ENCODE measurements at places on chromosomes 1 and 21.

DNA sequence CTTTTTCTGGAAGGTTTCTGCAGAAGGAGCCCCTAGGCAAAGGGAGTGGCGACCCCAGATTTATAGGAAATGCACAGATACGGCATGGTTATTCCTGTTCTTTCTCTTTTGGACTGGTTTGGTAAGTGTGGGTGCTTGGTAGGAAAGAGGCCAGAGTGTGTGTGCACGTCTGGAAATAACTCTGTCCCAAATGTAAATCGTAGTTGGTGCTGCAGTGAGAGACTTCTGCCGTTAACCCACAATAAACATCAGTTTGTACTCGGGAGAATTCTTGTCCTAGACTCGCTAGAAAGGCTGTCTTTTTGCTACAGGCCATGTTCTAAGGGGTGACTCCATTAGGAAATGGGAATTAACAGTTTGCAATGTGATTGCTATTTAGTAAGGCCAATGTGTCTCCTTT is 779 bp downstream of the SLC44A3 start:
- no peak for DNase-seq

DNA sequence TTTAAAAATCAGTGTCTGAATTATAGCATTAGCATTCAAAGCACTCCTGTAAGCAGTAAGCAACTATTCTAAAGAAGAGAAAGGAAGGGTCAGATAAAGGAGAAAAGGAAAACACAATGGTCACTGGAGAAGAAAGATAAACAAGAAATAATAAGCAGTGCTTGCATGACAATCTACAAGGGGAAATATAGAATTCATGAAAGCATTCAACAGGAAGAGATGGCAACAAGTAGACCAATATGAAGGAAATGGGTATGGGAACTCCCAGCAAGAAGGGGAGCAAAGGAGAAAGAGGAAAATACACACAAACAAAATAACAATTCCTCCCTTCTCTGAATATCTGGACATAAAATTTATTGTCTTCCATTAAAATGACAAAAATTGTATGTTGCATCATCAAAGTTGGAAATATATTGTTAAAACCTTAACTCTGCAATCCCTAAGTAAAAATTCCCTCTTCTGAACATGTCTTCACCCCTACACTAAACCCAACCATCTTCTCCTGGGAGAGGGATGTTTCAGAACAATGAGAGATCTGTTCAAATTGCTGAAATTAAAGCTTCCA is 206.3 kb upstream of the SAMSN1 start:
- no peak for DNase-seq

GRCh38 chr1:200694738-200695137 is 25.0 kb upstream of the DDX59 start:
- DNase-seq = no peak

- DNase-seq = no peak
Observed at GRCh38 chr21:45555251-45555556, 13.0 kb upstream of the SLC19A1 start.

- no peak for DNase-seq
Observed at GRCh38 chr21:44650973-44651675, 3.3 kb downstream of the KRTAP12-4 start.

- no peak for DNase-seq
Observed at GRCh38 chr1:232667094-232667777, 37.3 kb upstream of the SIPA1L2 start.

GRCh38 chr1:211548321-211549091 is 30.5 kb downstream of the SLC30A1 start:
- no peak for DNase-seq

DNA sequence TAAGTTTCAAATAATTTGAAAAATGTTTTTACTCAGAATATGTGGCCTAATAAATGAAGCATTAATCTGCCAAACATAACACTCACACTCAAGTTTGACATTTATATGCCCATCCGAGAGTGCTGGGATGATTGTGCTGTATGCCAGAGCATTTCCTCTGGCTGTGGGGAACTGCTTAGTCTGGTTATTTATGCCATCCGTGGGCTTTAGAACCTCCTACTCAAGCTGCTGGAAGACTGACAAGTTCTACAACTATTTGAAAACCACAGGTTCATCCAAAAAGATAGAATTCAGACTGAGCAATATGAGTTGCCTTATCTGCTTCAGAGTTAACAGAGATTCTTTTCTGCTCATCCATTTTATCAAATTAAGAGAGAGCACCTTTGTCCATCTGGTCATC is 25.9 kb downstream of the PCNX2 start:
- no peak for DNase-seq

DNA sequence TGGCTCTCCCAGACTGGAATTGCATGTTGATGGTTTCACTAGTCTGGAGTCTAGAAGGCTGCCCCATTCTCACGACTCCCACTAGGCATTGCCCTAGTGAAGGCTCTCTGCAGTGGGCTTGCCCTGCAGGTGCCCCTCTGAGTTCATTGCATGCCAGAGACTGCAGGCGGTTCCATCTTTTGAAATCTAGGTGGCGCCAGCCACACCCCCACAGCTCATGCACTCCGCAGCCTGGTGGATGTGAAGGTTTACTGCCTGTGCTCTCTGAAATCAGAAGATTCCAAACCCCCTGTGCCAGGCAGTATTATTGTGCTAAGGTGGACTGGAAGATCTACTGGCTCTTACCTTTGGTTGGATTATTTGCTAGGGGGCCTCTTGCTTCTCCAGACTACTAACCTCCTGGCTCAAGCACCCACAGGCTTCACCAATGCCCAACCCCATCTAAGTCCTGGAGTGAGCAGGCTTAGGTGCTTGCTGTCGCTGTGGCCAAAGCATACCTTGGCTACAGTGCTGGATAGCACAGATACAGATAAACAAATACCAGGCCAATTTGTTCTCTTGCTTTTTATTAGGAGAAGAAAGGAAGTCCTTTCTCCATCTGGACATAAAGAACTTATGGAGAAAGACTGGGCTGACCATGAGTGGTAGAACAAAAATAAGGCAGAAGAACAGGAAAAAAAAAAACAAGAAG is 83.5 kb upstream of the SIM2 start:
- no peak for DNase-seq

DNA sequence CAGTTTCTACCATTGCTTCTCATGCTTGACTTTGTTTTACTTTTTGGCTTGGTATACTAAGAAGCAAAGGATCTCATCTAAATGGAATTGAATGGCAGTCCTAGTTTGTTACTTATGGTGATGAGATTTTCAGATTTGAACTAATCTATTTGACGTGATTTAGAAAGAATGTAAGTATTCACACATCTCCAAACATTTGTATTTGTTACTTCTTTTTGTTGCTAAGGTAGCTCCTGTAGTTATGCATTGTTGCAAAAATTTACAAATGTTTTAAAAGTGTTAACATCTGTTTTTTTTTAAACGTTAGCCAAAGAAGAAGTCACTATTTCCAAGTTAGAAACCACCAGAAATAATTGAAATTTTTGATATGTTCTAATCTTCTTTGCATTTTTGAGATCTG is 222.5 kb downstream of the RPS6KC1 start:
- no peak for DNase-seq

DNA sequence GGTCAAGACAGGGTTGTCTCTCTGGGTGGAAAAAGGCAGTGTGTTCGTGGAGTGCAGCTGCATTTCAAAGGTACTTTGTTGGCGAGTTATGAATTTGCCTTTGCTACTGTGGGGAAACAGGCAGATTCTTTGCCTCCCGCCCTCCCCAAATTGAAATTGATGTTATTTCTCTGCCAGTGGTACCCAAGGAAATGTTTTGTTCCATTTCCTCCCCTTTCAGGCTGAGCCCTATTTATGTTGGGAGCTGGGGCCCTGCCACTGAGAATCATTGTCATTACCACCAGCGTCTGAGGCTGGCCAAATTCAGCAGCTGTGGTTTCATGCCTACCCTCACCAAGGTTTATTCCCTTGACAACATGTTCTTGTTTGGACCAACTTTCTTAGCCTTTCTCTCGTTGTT is 48.5 kb upstream of the OLIG2 start:
- no peak for DNase-seq

All from cortex of kidney (tissue), 1 donor.